ENCODE measurements at places on chromosomes 16 and 17.

- DNase-seq, result no peak
These were observed 100.0 kb downstream of the WWOX start for GRCh38 chr16:78199325-78200022.

DNA sequence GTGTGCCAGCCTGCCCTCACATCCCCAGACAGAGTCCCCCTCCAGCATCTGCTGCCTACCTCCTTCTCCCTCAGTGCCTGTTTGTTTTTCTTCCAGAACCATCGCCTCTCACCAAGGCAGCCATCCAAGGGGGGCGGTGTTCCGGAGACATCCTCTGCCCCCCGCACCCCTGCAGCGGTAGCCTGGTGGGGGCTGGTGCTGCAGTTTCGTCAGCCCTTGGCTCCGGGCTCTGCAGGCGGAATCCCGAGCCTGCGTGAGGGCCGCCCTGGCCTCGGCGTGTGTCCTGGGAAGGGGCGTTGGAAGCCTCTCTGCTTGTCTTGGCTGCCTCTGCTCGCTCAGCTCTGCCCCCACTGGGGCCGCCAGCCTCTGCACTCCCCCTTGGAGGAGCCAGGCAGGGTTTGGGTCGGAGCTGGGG, 126.0 kb upstream of the CIBAR2 start:
- peak; percentile 91 for DNase-seq

DNA sequence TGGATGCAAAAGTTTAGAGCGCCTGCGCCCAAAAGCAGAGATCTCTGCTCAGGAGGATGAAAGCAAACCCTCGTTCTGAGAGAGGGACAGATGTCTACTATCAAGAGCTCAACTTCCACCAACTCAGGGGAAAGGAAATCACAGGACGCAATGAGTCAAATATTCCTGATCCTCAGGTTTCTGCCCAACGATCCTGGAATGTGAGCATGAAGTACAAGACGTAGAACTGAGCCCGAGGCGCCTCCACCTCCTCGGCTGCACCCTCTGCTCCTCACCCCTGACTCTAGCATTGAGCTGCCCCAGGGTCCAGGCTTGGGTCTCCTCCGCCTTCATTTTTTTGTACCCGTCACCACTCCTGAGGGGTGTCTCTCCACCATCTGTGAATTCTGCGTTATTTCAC, 15.4 kb downstream of the IFT140 start:
- DNase-seq, result no peak

- peak; percentile 86 for DNase-seq
These were observed 19.7 kb downstream of the IGF2BP1 start for GRCh38 chr17:49016775-49017463.

GRCh38 chr16:74281300-74281699, 15.3 kb upstream of the PSMD7 start:
- no peak for DNase-seq

GRCh38 chr16:80894091-80894490, 89.7 kb upstream of the CDYL2 start:
- no peak for DNase-seq

DNA sequence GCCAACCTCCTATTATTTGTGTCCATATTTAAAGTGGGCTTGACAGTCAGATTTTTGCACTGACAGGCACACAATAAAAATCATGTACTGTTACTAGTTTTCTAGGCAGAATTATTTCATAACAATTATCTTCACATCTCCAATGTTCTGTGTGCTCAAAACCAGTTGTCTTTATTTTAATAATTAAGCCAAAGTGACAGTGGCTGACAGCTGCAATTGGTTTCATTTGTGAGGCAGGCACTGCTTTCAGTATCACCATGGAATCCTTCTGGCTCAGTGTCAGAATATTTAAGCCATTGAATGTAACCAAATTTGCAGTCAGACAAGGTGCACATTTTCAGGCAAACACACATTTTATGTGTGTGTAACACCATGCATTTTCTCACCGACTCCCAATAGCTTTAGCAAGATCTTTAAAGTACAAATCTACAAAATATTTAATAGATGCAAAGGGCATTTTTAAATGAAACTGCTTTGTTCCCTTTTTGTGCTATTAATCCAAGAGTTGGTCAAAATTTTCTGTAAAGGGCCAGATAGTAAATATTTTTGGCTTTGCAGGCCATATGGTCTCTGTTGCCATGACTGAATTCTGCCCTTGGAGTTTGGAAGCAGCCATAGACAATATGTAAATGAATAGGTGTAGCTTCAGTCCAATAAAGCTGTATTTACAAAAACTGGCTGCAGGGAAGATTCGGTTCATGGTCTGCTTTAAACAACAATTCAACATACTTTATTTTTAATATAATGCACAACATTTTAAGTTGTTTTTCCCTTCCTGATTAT, 486.0 kb downstream of the KCNJ2 start:
- no peak for DNase-seq

- no peak for DNase-seq
These were observed 601 bp upstream of the PRSS33 start for GRCh38 chr16:2787961-2788360.

DNA sequence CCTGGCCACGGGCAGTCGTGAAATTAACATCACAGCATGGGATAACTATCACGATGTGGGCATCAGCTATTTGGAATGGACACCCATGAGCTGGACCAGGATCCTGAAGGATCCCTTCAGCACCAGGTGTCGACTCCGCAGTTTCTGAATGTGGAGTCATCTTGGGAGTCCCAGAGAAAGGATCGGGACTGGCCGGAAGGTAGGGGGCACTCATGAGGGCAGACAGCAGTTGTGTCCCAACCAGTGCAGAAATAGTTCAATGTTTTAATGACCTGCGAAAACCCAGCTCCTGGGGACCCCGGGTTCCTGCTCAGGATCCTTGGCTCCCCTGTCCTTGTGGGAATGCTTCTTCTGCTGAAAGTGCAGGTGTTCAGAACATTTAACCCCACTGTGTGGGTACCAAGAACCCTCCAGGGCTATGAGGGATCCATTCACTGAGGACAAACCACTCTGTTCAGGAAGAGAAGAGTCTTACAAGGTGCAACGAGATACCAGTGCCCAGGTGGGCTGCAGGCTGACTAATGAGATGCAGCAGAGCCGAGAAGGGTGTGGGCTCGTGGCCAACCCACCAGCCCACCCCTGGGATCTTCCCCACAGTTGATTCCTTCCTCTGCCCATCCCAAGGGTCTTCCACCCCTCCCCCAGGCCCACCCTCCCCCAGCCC, 154.8 kb downstream of the SALL1 start:
- DNase-seq, result no peak

- DNase-seq, result no peak
These were observed 19.8 kb downstream of the CPD start for GRCh38 chr17:30398328-30399041.

DNA sequence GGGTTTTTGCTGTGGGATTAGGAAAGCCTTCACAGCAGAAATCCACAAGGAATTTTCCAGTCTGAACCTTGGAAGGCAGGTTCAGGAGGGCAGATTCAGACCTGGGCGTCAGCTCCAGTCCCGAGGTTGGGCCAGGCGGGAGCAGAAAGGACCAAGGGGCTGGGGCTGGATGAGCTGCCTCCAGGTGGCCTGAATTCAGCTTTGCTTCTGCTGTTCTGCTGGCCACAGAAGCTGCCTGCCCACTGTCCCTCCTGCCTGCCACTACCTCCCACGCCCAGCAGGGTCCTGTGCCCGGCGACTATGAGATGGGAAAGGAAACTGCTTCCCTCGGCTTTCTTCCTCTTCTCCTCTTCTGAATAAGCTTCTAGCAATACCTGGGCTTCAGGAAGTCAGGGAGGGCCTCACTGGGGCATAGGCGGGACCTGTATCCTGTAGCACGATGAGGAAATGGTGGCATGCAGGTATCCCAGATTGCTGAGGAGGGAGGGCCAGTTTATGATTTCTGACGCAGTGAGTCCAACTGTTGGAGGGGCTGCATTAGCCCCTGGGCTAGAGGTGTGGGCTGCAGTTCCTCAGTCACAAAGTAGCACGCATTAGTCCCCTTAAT, 18.4 kb downstream of the TBX4 start:
- no peak for DNase-seq

DNA sequence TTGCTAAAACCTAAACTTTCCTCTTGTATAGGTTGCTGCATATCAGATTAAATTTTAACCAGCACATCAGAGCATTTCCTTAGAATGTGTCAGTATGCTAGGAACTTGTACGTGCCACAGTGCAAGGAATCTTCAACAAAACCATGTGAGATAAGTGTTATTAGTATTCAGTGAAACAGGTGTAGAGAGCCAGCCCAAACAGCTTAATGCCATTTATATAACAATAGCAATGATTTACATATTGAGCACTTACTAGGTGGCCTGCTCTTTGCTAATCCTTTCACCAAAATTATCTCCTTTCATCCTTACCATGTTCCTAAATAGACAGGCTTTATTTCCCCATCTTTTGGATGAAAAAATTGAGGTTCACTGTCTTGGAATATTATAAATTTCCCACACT, 485.7 kb downstream of the HS3ST4 start:
- DNase-seq, result no peak

DNA sequence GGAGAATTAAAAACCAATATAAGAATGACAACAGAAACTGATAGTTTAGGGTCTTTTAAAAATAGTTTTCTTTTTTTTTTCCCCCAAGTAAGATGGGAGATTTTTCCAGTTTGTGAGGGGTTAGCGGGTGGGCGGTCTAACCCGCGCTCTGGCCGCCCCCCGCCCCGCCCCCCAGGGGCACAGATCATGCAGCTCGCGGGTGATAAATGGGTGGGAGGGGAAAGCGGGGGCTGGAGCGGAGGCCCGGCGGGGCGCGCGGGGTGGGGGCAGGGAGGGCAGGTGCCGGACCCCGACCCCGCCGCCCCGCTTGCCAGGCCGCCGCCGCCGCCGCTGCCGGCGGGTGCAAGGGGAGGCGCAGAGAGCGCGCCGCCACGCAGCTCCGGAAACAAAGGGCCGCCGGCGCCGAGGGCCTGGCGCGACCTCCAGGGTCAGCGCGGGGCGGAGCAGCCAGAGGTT, 60.1 kb upstream of the GSE1 start:
- DNase-seq, result no peak

DNA sequence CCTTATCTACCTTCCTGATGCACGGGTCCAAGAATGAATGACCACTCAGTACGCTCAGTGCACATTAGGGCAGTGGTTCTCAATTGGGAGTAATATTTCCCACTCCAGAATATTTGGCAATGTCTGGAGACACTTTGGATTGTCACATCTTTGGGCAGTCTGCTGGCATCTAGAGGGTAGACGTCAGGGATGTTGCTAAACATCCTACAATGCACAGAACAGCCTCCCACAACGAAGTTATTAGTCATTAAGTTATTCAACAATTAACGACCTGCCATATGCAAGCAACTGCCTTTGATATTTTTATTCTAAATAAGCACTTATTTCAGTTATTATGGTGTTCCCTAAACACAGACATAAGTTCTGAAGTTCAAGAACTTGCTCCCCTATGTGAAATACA, 669.3 kb downstream of the TOX3 start:
- no peak for DNase-seq

- no peak for DNase-seq
These were observed 73.3 kb downstream of the ABCC1 start for GRCh38 chr16:16022683-16023064.

DNA sequence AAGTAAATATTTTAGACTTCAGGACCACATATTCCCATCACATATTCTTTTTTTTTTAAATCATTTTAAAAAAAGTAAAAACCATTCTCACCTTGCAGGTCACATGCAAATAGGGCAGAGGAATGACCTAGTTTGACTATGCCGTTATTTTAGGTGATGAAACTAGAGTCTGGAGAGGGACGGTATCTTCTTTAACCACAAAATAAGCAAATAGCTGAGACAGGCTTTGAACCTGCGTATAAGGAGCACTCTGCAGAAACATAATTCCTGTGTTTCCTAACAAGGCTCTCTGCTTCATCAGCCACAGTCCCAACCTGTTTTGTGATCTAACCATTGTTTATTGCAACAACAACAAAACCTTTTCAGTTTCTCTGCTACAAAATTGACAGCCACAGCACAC, 121.5 kb downstream of the PCTP start:
- DNase-seq, result no peak

- DNase-seq, result no peak
These were observed 43.8 kb downstream of the PIMREG start for GRCh38 chr17:6488008-6488539.

DNA sequence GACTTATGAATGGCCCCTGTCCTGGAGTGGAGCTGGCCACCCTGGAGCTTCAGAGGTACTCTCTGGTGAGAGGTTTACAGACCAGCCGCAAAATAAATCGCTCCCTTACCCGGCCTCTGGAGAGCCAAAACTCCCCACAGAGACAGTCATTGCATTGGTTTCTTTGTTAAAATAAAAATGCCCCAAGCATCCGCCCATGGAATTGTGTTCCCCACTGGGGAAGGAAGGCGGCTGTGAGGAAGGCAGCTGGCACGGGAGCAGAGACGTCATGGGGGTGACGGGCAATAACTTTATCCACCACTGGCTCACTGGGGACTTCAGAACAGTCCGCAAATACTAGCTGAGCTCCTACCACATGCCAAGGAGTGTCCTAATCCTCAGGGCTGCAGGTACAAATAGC, 266.2 kb upstream of the FOXF1 start:
- no peak for DNase-seq

DNA sequence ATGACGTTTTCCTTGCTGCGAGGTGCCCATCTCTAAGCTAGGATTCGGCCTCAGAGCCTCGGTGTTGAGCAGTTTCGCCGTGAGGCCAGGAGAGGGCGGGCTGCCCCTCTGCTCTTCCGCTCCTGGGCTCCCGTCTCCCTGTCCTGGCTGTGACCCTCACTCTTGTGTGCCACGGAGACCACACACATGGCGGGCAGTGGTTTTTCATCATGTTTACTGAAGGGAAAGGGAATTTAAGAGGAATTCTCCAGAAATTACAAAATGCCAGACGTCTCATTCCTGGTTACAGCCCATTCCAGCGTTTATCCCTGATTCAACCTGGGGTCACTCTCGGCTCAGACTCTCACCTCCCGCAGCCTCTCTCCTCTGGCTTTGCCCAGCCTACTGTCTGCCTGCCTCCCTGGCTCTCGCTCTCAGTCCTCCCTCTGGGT, 96.8 kb upstream of the ELAC2 start:
- DNase-seq, result peak; percentile 63

DNA sequence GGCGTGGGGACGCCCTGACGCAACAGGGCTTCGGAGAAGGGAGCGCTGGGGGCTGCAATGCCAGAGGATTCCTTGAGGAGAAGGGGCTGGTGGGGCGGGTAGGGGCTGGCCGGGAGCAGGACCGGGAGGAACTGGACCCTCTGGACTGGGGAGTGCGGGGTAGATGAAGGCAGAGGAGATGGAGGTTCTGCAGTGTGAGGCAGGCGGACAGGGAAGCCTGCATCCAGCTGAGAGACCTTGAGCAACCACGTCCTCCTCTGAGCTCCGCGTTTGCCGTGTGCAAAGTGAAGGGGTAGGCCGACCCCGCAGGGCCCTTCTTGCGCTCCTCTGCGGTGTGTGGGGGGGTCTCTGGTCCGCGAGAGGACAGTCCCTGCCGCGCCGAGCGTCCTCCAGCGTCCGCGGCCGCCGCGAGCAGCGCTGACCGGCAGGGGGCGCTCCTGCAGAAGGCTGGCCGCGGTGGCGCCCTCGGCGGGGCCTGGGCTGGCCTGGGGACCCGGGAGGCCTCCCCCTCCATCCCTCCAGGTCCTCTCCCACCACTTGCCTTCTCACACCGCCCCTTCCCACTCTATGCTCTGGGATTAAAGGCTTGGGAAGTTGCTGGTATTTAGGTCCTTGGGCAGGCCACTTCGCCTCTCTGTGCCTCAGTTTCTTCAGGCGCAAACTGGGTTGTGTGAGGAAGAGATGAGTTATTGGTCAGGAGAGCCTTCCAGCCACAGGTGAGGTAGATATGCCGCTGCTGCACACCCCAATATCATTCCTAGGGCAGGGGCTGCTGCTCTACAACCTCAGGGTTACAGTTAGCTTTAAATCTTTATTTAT, 9.6 kb upstream of the WNT9B start:
- no peak for DNase-seq

GRCh38 chr17:81083125-81083765, 48.3 kb downstream of the BAIAP2 start:
- DNase-seq, result no peak

All from right hindlimb (tissue), 1 donor.